WERI-Rb-1 (cell line): ENCODE measurements at places on chromosomes 11 and 22.

DNA sequence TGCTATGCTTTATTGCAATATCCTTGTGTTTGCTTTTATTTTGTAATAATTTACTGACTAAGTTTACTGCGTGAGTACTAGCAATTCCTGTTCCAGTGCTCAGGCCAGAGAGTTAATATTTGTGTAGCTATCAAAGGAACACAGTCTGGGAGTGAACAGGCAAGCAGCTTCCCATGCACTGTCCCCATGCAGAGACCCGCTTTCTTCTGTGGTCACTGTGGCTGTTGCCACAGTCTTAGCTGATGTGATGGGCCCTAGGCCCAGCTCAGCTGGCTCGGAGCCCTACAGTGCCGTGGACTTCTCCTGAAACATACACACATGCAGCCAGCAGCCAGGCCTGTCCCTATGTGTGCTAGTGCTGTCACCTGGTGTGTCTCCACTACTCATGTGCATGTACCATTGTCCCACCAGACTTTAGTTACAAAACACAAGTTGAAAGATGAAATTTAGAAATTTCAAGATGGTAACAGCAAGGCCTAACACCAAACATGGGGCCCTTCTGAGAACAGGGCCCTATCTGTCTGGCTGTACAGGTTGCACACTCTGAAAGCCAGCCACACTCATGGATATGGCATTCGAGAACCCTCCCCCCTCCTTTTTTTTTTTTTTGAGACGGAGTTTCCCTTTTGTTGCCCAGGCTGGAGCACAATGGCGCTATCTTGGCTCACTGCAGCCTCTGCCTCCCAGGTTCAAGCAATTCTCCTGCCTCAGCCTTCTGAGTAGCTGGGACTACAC is 12.3 kb upstream of the SCUBE2 start:
- no peak for DNase-seq

DNA sequence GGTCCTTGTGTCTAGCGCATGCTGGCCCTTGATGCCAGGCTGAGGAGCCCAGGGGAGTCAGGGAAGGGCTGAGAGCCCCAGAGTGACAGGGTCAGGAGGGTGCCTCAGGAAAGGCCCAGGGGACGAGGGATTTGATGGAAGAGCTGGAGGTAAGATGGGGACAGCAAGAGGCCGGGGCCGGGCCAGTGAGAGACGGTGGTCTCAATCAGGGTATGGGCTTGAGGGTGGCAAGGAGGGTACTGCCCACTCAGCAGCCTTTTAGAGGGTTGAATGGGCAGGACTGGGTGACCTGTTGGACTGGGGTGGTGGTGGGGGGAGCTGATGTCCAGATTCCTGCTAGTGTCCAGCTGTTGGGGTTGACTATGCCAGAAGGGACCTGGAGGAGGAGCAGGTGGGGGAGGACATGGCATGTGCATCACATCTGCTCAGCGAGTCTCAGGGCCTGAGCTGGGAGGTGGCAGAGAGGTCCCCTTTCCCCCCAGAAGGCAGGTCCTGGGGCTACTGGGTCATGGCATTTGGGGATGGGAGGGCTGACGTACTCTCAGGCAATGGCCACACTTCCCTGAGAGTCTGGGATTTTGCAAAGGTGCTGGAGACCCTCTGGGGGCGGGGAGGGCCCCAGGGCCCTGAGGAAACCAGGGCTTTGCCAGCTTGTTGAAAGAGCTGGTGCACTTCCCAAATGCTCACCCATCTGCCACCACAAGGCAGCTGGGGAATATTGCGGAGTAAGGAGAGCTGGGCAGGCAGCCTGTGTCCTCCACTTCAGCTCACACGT is 18.4 kb downstream of the MYO7A start:
- DNase-seq, result no peak

DNA sequence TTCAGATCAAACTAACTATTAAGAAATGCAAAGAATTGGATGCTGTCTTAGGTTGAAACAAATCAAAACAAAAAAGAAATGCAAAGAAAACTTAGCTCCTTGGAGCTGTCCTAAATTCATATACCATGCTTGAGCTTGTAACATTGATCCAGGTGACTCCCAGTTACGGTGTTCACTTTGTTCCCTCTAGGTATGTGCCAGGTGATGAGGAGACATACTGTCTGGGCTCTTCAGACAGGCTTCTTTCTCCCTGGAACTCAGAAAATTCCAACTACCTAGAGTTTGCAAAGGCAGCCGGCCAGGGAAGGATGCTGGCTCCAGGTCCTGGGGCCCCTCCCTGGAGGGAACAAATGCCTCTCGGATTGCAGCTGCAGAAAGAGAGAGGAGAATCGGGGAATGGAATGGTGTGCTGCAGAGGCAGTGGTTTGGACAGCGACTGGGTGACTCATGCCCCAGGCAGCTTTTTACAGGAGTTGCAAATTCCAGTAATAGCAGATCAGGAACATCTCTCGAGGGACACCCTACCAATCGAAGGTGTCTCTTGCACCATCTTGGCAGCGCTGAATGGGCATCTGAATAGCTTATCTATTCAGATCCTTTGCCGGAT is 12.3 kb upstream of the ASPHD2 start:
- DNase-seq, result no peak

- no peak for DNase-seq
Observed at GRCh38 chr11:120601536-120601935, 90.0 kb downstream of the GRIK4 start.

DNA sequence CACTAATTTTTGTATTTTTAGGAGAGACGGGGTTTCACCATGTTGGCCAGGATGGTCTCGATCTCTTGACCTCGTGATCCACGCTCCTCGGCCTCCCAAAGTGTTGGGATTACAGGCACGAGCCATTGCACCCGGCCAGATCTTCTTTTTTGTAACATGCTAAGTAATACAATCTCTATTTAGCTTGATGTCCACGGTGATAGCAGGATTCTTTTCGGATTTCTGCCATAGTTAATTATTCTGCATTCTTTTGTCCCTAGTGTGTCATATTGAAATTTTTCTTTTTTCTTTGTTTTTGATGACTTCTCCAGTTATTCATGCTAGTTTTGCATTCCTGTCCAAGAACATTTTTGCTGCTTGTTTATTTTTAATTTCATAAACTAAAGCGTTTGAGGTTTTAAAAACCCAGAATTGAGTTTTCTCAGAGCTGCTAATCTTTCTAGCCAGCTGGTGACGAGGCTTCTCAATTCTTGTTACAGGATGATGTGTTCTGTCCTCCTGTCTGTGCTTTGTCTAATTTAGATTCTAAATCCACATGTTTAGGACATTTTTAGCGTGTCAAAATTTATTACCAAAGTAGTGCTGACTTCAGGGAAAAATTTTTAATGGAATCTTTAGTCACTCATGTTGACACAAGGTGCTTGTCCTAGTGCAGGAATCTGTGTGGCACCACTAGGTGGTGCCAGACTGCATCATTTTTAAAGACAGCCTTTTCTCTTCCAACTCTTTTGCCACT is 21.8 kb downstream of the NF2 start:
- DNase-seq, result peak; percentile 37

DNA sequence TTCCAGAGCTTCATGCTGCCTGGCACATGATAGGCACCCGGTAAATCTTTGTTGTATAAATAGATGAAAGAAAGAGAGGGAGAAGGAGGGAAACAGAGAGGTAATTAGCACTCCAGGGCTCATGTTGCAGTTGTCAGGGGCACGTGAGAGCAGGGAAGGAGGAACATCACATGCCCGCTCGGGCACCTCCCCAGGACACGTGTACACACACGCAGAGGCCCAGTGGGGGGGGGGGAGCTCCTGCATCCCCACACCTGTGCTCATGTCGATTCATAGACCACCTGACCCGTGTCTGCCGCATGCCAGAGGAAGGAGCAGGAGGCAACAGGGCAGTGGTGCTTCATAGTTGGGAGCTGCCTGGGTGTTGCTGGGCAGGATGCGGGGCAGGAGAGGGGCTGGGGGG is 37.1 kb upstream of the NNMT start:
- DNase-seq, result no peak

GRCh38 chr11:69531717-69532088 is 50.2 kb downstream of the LINC01488 start:
- no peak for DNase-seq

- no peak for DNase-seq
Observed at GRCh38 chr22:30332994-30333706, 6.4 kb upstream of the TBC1D10A start.
